ENCODE measurements at places on chromosomes 2 and 18. TPM values are rescaled to one million over a fixed set of nuclear protein-coding genes. Genes with fewer than 3 reads are reported as not detected.

HJURP gene
- not detected for total RNA-seq

DNA sequence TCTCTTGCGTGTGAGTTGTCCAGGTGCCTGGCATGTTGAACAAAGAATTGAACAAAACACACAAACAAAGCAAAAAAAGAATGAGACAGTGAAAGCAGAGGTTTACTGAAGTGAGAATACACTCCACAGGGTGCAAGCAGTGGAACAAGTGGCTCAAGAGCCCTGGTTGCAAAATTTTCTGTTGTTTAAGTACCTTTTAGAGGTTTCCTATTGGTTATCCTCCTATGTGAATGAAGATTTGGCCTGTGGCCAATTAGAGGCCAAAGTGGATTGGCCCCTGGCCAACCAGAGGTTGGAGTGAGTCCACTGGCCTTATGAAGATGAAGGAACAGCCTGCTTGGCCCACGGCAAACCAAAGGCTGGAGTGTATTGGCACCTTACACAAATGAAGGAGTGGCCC is 1188.5 kb upstream of the NRXN1 start:
- no peak for DNase-seq

- DNase-seq, result peak; percentile 24
Observed at GRCh38 chr2:238067939-238068338, 7.1 kb downstream of the SCLY start.

RIT2 gene
- not detected for total RNA-seq

DNA sequence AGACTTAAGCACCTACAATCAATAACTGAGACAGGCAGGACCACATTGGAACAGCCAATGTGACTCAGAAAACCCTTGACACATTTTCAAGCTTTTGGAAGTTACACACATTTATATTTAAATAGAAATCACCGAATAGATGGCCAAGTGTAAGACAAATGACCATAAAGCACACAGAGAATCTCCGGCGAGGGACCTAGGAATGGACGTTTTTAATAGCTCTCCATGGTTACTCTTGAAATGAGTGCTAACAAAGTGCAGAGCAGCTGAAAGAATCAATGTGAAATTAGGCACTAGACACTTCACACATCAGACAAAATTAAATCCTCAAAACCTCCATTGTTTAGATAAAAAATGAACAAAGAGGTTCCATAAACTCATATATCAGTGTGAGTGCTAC is 376.9 kb downstream of the DLGAP1 start:
- no peak for DNase-seq

GRCh38 chr2:240237609-240238174 is 97.2 kb upstream of the OTOS start:
- DNase-seq, result no peak

RAPH1 gene
- 2.1 TPM for total RNA-seq

CD8A gene
- 273 TPM for total RNA-seq

OSBPL6 gene
- not detected for total RNA-seq

DNA sequence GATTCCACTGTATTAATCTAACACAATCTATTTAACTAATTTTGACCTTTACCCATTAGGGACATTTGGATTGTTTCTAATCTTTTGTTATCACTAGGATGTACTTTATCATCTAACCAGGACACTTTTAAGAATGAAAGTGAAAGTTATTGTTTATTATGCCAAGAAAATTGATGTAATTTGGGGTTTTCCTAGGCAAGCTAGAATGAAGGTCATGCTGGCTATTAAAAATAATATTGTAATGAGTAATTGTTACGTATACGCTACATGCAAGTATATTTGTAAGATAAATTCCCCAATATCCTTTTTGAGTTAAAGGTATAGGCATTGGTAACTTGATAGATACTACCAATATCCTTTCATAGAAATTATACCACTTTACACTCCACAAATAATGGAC is 74.6 kb downstream of the COL5A2 start:
- no peak for DNase-seq

DNA sequence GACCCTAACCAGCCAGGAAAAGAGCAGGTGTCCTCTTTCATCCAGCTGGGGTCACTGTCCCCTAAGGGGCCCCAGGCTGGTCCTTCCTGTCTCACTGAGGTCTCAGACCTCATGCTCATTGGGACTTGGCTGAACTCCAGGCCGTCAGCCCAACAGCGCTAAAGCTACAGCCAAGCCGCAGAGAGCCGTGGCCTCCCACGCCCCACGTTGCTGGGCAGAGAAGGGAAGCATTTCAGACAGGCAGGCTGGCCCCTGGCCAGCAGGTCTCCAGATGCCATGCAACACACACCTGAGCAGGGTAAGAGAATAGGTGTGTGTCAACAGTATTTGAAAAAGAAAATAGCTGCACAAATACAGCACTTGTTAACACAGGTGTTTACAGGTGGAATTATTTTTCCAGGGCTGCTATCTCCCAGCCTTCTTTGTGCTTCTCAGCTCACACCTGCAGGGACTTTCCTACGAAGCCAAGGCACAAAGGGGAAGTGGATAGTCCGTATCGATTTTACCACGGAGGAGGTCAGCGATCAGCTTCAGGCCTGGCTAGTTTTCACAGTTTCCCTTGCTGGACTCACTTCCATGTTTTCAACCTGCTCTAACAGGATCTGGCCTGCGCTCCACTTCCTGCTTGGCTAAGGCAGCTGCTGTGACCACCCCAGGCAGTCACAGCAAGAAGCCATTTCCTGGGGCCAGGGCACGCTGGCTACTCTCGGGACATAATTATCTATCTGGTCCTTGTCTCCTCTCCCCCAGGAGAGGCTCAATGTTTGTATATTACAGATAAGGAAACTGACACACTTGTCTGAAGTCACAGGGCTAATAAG is 156.1 kb upstream of the ID2 start:
- no peak for DNase-seq

GRCh38 chr18:35231052-35231451 is 9.8 kb upstream of the ZNF397 start:
- peak; percentile 77 for DNase-seq

All from naive thymus-derived CD8-positive, alpha-beta T cell (primary cell).